ENCODE measurements at places on chromosomes 5 and 9.
A peak's percentile ranks its signal among the peaks of the same experiment; 100 is the strongest.

GRCh38 chr5:178467568-178468195 lies 122.5 kb downstream of the COL23A1 start:
- no peak for DNase-seq

DNA sequence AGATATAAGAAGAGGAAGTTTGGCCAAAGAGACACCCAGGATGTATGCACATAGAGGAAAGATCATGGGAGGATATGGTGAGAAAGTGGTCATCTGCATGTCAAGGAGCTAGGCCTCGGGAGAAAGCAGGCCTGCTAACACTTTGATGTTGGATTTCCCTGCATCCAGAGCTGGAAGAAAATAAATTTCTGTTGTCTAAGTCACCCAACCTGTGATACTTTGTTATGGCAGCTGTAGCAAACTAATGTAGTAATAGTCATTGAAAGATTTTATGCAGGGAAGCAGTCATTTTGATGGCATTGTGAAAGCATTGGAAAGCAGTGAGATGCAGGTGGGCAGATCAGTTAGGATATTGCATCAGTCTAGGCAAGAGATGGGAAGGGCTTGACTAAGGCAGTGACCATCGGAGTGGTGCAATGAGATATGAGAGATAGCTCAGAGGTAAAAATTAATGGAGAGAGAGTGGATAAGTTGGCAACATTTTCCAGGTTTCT lies 24.5 kb upstream of the FOCAD start:
- no peak for DNase-seq

DNA sequence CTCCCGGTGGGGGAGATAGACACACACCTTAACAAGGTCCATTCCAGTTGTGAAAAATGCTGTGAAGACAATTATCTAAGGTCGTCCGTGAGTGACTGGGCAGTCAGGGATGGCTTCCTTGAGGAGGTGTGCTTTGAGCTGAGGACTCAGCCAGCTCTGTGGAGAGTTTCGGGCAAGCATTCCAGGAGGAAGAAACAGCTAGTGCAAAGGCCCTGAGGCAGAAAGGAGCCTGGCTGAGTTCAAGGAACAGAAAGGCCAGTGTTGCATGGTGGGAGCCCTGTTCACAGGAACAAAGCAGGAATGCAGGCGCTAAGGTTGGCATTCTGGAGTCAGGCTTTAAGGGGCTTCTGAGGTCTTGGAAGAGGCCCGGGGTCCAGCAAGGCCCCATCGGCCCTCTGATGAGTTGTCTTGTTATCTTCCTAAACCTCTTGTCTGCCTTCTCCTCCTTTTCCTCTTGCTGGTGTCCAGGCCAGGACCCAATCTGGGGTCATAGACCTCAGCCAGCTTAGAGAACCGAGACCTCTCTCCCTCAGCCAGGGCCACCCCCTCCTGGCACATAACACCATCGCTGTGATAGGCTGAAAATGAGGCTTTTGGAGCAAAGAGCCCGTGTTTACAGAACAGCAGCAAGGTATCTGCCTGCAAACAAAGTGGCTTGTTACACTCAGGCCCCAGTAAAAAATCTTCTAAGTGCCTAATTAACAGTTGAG lies 270.2 kb upstream of the MVB12B start:
- DNase-seq, result no peak

DNA sequence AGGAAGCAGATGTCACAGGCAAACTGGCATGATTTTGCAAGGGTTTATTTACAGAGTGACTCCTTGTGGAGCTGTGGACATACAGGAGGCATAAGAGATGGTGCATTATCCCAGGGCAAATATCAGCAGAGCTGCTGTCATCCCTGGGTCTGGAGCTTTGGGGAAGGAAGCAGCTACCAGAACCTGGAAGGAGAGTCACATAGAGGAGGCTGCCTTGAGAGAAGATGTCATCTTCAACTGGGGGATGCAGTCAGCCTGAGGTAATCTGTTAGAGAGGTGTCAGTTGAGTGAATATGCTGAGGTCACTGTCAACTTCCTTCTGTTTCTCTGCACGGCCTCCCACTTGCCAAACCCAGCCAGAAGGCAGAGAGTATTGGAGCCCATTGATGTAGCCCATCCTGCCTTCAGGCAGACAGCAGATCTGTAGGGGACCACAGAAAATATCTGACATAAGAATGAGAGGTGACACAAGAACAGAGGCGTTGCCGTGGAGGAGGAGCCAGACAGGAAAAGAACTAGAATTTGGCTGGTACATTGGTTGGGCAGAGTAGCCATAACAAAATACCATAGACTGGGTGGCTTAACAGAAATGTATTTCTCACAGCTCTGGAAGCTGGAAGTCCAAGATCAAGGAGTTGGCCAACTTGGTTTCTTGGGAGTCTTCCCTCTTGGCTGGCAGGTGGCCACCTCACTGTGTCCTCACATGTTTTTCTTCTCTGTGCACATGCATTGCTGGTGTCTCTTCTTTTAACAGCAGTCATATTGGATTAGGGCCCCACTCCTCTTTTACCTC lies 102.8 kb downstream of the SNX18 start:
- DNase-seq, result no peak

DNA sequence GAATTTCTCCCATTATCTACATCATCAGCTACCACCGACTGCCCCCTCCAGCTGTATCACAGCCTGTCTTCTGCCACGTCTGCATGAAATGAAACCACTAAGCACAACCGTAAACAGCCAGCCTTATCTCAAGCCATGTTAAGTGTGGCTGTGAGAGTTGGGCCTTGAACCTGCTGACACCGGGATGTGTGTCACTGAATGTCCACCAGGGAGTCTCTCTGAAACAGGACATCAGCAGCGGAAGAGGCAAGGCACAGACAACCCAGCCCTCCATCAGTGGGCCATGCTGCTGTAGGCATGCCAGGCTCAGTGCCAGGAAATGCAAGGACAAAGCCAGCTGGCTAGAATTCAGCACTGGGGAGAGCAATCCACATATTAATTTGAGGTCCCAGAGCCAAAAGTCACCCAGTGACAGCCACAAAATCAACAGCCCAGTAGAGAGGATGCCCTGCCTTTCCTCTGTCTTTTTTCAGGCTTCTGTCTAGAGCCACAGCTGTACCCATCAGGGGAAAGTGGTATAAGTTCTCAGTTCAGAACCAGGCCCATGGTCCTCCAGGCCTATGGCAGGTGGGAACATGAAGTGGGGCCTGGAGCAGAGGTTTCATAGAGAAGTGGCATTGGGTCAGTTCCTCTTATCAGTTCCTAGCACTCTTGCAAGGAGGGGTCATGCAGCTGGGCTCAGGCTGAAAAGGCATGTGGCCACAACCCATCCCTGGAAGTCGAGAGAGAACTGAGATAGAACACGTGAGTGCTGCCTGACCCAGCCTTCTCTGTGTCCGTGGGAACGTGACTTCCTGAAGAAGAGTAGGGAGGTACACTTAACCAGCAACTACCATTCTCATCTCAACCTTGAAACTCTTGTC lies 199.4 kb downstream of the ESM1 start:
- DNase-seq, result peak; percentile 31

- no peak for DNase-seq
These were observed 74.7 kb upstream of the IL17B start for GRCh38 chr5:149453618-149454415.

DNA sequence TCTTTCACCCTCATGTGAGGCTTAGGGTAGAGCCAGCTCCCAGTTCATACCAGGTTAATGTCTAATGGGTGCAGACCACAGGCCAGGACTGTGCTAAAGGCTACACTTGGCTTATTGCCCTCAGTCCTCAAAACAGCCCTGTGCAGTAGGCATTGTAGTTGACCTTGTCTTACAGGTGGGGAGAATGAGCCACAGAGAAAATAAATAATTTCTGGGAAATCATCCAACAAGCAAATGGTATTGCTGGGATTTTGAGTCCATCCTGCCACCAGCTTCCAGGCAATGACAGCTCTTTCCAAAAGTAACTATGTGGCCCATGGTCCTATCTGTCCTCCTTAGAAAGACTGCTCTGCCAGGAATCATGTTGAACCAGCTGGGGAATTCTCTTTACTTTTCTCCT lies 450.0 kb downstream of the GADD45G start:
- DNase-seq, result no peak

DNA sequence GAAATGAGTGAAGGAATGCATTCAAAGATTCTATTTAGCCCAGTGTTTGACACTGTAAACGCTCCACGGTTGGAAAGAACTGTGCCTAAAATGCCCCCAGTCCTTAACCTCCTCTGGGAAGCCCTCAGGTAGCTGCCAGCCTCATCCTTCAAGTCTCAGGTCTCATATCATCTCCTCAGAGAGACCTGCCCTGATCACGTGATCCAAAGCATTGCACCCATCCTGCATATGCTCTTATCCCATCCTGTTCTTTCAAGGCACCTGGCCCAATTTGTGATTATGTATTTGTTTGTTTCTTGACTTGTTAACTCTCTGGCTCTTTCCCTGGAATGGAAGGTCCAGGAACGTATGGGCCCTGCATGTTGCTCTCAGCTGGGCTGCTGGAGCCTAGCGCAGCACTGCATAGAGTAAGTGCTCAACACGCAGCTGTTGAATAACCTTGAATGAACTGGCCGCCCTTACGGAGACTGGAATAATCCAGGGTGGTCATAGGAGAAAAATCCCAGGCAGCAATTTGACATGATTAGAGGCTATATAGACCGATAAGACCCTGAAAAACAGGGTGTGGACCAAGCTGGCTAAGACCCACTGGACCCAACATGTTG lies 8.7 kb downstream of the C1QTNF2 start:
- DNase-seq, result no peak

GRCh38 chr5:10461904-10462555 lies 20.4 kb downstream of the ROPN1L start:
- no peak for DNase-seq

DNA sequence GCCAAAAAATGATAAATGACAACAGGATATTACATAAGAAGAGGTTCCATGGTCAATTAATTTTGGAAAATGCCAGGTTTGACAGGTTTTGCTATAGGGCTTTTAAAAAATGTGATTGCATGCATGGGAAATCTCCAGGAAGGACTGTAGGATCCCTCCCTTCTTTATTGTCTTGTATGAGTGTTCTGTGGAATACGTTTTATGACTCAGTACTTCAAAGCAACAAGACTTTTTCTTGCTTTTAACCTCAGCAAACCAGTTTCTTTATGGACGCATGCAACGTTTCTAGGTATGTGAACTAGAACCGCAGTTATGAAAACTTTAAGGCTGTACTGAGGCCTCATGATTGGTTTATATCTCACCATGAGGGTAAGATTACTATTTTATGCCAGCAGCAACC lies 76.6 kb upstream of the NTRK2 start:
- DNase-seq, result no peak

- no peak for DNase-seq
These were observed 12.4 kb downstream of the SLC30A5 start for GRCh38 chr5:69105996-69106906.

DNA sequence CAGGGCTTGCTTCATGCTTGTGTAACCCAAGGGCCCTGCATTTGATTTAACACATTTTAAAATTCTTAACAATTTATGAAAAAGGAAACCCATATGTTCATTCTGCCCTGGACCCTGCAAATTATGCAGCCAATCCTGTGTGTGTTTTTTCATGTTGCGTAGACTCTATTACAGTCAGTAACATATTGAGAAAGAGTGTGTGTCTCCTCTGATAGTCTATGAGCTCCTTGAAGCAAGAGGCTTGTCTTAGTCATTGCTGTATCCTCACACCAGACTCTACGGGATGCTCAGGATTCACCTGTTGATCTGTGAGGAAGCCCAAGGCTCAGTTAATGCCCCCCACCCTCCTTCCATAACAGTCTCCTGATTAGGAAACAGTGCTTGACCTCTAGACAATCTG lies 177.3 kb upstream of the DMAC1 start:
- no peak for DNase-seq

DNA sequence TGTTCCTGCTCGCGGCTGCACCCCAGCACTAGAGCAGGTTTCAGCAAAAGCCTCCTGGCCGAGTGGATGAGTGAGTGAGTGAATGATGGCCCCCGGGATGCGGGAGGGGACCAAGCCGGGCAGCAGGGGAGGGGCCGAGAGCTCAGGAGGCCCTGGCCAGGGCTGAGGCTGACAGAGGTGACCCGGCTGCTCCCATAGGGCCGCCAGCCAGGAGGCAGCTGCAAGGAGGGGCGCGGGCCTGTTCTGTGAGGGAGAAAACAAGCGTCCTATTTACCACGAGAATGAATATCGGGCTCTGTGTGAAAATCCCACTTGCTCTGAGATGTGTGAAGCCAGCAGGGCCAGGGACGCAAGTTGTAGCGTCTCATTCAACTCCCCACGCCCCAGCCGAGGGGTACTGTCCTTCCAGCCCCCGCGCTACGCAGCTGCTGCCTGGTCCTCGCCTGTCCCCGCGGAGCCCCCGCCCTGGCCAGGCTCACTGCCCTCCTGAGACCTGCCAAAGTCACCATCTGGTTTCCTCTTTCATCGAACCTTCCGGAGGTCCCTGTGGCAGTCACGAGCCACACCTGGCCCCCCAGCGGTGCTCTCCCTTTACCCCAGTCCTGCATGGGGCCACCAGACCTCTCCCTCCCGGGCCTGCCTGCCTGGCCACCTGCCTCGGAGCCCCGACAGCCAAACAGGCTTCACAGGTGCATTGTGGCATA lies 38.8 kb downstream of the RASGEF1C start:
- DNase-seq, result no peak

- no peak for DNase-seq
These were observed 95.0 kb upstream of the EPB41L4A start for GRCh38 chr5:112514111-112514510.

DNA sequence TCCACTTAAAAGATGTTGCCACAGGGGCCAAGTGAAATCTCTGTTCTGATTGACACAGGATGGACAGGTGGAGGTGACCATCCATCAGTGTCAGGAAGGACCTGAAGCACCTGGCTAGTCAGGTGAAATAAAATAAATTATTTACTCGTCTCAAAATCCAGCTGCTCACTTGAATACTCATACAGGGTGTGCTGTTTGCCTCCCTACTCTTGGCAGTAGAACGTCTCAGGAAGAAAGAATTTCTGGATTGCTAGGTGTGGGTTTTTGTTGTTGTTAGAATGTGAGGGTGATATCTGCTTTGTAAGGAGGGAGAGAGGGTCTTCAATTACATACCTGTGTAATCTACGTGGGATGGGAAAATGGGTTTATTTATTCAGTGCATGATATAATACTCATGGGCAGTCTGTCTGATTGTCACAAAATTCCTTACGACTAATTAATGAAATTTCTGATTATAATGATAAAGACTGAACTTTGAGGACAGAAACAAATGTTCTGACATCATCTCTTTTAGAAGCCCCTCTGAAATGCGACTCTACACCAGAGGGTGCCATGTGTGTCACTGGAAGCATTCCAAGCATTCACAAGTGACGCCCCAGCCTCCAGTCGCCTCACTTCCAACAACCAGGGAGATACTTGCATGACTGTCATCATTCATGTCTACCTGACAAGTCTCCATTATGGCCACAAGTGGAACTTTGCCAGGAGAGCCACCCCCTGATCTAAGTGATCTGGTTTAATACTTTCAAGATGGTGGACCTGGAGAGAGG lies 218.4 kb downstream of the GAPVD1 start:
- DNase-seq, result no peak

DNA sequence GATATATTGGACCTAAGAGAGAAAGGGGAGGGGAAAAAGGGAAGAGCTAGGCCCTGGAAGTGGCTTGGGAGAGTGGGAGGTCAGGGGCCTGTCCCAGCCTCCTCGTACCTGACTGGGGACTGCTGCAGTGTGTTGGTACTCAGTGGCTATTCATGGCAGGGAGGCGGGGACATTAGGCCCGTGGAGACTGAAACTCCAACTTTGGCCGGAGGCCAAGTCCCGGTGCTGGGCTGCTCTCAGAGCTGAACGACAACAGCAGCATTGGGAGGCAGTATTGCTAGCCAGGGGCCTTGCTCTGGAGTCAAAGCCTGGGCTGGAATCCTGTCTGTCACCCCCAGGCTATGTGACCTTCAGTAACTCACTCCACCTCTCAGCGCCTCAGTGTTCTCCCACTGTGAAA lies 37.8 kb downstream of the NEURL1B start:
- DNase-seq, result no peak

- no peak for DNase-seq
These were observed 41.4 kb upstream of the KIAA1958 start for GRCh38 chr9:112445196-112445595.

Data from A172 (cell line).